ENCODE measurements at places on chromosomes 4 and X. TPM values are rescaled to one million over a fixed set of nuclear protein-coding genes. Genes with fewer than 3 reads are reported as not detected.

Gene EDNRA
- 15.0 TPM for total RNA-seq

Gene PTCHD1
- 0.53 TPM for total RNA-seq

DNA sequence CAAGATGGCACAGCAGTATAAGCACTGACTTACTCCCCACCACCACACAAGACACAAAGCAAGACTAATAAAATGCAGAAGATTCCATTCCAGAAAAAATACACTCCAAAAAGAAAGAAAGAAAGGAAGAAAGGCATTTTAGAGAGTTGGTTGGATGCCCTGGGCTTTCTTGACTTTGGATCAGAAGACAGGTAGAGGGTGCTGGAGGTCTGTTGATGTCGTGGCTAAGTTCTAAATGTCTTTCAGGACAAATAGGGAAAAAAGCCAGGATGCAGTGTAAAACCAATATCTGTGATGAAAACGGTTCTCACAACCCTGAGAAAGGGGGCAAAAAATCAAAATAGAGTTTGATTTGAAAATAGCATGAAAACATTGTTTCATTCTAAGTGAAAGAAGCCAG, 555.2 kb upstream of the PRKX start:
- DNase-seq: no peak

DNA sequence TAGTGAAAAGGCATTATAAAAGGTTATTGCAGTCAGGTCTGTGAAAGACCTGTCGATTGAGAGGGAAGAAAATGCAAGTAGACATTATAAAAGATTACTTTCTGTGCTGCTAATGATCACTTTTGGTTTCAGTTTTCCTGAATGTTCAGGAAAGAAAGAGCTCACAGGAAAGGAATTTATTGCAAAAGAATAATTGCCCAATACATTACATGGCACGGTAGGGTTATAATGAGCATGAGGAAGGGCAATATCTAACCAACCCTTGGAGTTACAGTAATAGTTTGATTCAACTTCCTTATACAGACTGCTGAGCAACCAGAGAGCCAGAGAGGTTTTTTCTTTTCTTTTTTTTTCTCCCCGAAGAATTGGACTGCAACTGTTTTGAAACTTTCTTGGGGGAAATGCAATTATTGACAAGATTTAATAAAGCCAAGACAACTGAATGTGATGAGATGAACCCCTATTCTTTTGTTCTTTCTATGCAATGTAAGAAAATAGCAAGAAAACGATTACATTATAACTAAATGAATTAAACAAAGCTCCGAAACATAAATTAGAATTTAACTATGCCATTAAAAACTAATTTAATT, 247.0 kb downstream of the C4orf33 start:
- DNase-seq: peak; percentile 75

Gene ZAR1
- total RNA-seq: not detected

- DNase-seq: no peak
Measured at GRCh38 chrX:103773445-103773844, 3.2 kb upstream of the PLP1 start.

Gene PCYT1B
- not detected for total RNA-seq

- DNase-seq: peak; percentile 49
Measured at GRCh38 chr4:111231281-111231680, 608.4 kb upstream of the PITX2 start.

All from HT1080 (cell line).